ENCODE measurements at places on chromosomes 12 and 14. TPM values are rescaled to one million over a fixed set of nuclear protein-coding genes. Genes with fewer than 3 reads are reported as not detected.

DNA sequence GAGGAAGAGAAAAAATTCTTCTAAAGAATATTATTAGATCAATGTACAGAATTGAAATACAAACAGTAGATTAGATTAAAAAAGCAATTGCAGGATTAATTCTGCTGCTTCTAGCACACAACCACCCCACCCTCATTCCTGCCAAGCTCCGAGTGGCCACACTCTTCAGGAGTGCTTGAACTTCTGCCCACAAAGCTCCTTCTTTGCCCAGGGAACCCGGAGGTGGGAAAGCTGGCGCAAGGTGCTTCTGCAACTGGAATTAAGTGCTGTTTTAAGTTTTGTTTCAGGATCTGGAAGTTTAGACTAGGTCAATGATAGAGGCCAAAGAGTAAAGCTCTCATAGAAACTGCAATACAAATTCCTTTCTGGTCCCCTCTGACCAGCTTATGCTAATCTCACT is 94.1 kb upstream of the BMP4 start:
- DNase-seq, result no peak
- H3K27me3 ChIP-seq, result no peaks in the 10 kb centered on the region
- no peak overlapping the region for H3K27ac ChIP-seq
- H3K4me1 ChIP-seq, result no peaks in the 10 kb centered on the region
- no peaks in the 10 kb centered on the region for H3K36me3 ChIP-seq

DNA sequence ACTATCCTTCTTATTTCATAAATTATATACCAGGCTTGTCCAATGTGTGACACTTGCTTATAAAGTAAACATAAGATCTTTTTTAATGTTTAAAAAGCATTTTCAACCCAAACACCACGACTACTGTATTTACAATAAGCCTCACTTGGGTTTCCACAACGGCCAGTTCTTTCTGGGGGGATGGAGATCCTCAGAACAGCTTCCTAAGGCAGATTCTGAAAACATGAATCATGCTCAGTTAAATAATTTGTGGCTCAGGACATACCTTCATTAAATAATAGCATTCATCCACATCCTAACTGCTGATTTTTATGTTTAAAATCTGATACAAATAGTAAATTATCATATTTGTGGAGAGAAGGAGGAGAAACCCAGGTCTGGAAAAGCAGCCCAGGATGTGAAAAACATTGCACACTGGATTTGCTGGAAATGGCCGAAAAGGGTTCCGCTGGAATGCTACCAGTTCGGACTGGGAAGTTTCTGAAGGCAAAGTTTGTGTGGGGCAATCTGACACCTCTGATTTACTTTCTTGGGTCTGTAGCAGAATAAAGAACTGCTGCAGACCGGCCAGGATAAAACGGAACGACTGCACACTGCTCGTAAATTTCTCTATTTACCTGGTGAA is 597 bp downstream of the GLT8D2 start:
- peak overlapping the region; percentile 83 for H3K27ac ChIP-seq
- no peaks in the 10 kb centered on the region for H3K27me3 ChIP-seq
- H3K4me1 ChIP-seq, result peaks cover 52% of the 10 kb centered on the region
- no peaks in the 10 kb centered on the region for H3K36me3 ChIP-seq
- no peak for DNase-seq

GRCh38 chr14:104086210-104086660 is 735 bp downstream of the ASPG start:
- no peaks in the 10 kb centered on the region for H3K36me3 ChIP-seq
- peaks cover 18% of the 10 kb centered on the region for H3K27me3 ChIP-seq
- no peak overlapping the region for H3K4me3 ChIP-seq

GRCh38 chr12:5806371-5807089 is 138.5 kb downstream of the ANO2 start:
- no peak overlapping the region for H3K27ac ChIP-seq
- H3K4me3 ChIP-seq, result no peak overlapping the region
- no peak for DNase-seq
- no peaks in the 10 kb centered on the region for H3K36me3 ChIP-seq
- H3K4me1 ChIP-seq, result no peaks in the 10 kb centered on the region
- H3K27me3 ChIP-seq, result peaks cover 6% of the 10 kb centered on the region

DNA sequence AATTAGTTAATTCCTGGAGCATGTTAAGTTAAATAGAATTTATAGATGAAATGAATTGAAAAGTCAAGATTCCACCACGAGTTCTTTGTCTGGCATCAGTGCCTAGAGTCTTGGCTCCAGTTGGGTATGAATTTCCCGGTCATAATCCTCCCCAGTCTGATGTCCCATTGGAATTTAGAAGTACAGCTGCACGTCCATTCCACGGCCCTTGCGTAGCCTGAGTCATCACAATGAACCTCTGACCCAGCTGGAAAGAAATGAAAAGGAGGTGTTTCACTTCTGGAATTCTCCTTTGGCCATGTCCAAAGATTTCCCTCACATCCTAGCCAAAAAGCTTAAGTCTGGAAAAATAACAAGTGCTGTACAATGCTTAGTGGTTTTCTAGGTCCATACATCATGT is 122.7 kb downstream of the KICS2 start:
- peak overlapping the region; percentile 76 for H3K27ac ChIP-seq
- no peaks in the 10 kb centered on the region for H3K27me3 ChIP-seq
- H3K4me1 ChIP-seq, result peaks cover 30% of the 10 kb centered on the region
- no peaks in the 10 kb centered on the region for H3K36me3 ChIP-seq

DNA sequence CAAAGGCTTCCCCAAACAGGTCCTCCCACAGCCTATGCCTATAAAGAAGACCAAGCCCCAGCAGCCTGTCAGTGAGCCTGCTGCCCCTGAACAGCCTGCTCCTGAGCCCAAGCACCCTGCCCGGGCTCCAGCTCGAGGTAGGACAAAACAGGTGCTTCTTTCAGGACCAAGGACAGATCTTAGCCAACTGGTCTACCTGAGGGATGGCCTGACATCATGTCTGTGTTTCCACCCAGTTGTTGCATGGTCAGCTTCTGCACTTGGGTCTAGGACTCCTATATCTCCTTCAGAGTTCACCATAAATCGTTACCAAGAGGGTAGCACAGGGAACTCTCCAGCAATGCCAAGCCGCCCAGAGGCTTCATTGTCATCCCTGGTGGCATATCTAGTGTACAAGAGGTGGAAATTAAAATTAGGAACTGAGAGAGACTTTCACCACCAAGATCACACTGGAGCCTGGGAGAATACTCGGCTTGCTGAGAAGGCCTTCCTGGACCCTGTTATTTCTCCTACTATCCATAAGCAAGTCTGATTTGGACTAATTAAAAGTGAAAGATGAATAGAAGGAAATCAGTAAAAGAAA is 38.2 kb upstream of the OAS1 start:
- no peaks in the 10 kb centered on the region for H3K36me3 ChIP-seq
- peaks cover 3% of the 10 kb centered on the region for H3K27me3 ChIP-seq
- no peak overlapping the region for H3K4me3 ChIP-seq
- H3K27ac ChIP-seq, result no peak overlapping the region

The CATSPERB gene
- 1.4 TPM for total RNA-seq

DNA sequence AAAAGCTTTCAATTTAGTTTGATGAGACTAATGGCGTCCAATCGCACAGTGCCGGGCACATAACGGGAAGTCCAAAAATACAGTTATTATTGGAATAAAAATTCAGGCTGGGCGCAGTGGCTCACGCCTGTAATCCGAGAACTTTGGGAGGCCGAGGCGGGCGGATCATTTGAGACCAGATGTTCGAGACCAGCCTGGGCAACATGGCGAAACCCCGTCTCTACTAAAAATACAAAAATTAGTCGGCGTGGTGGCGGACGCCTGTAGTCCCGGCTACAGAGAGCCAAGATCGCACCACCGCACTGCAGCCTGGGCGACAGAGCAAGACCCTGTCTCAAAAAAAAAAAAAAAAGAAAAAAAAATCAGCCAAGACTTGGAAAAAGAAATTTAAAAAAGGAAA is 1.2 kb upstream of the FKBP4 start:
- no peak overlapping the region for H3K4me3 ChIP-seq
- no peaks in the 10 kb centered on the region for H3K27me3 ChIP-seq
- DNase-seq, result no peak
- H3K27ac ChIP-seq, result no peak overlapping the region
- H3K4me1 ChIP-seq, result no peaks in the 10 kb centered on the region

DNA sequence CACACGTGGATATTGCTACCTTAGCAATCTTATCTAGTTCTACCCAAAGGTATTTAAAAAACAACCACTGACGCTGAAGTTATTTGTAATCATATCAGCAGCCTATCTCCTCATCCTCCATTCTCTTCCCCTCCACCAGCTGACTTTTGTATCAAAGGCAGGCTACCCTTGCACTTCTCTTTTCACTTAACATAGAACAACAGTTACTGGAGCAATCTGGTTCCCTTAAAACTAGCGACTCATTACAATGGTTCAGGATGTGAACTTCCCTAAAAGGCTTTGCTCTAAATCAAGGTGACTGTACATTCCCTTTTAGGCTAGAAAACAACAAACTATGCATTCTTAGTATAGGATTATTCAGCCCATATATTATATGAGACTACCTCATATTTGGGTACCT is 404.7 kb downstream of the APAF1 start:
- no peaks in the 10 kb centered on the region for H3K36me3 ChIP-seq
- no peak overlapping the region for H3K27ac ChIP-seq
- H3K27me3 ChIP-seq, result no peaks in the 10 kb centered on the region
- no peak for DNase-seq
- no peak overlapping the region for H3K4me3 ChIP-seq

DNA sequence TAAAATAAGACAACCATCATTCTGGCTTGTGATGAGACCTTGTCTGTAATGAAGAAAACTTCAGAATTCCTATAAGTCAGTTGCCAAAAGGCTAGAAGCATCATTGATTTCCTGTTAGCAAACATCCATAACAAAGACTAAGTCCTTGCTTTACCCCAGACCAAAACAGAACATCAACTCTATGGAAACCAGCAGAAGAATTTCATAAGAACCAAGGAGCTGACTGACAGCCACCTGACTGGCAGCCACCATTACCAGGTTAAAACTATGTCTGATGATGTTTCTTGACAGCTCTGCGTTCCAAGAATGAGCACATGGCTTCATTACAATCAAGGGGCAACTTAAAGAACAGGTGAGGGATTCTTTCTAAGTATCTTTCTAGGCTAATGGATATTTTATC is 29.3 kb downstream of the HECTD4 start:
- H3K27me3 ChIP-seq, result no peaks in the 10 kb centered on the region
- no peak overlapping the region for H3K27ac ChIP-seq
- H3K4me3 ChIP-seq, result no peak overlapping the region
- H3K36me3 ChIP-seq, result no peaks in the 10 kb centered on the region
- H3K4me1 ChIP-seq, result peaks cover 31% of the 10 kb centered on the region

GRCh38 chr12:106600503-106600902 is 17.7 kb downstream of the RFX4 start:
- no peak overlapping the region for H3K27ac ChIP-seq
- H3K27me3 ChIP-seq, result no peaks in the 10 kb centered on the region
